GM23338 (cell line): ENCODE measurements at places on chromosomes 12 and 14.

DNA sequence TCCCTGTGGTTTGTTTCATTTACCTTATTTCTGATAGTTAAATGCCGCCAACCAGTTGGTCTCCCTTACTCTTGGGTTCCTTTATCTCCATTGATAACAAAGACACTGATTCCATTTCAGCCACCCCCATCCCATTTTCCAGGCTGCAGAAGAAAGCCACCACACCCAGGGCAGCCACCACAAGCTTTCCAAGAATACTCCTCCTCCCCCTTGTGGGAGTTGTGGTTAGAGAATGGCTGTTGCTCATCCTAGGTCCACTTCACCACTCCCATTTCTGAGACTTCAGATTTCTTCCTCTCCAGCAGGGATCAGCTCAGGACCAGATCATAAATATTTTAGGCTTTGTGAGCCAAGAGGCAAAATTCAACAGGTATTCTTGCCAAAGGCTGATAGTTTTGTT, 73.9 kb downstream of the ANO4 start:
- no peak for DNase-seq

GRCh38 chr12:104480826-104481440, 24.2 kb downstream of the CHST11 start:
- no peak for DNase-seq

GRCh38 chr12:123058980-123059379, 78.5 kb downstream of the ARL6IP4 start:
- no peak for DNase-seq

DNA sequence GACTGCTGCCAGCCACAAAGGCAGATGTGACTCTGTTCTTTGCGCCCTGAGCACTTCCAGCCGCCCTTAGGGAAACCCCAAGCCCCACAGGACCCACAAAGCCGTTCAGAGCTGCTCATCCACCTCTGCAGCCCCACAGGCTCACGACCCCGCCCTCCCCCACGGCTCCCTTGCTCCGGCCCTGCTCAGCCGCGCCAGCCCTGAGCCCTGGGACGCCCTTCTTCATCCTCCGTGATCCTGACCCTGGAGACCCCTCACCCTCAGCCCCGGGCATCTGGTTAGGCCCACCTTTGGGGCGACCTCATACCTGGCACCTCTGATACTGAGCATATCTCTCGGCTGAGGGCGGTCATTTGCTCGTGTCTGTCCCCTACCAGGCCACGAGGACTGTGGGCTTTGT, 125.8 kb upstream of the EVL start:
- DNase-seq, result no peak

- DNase-seq, result no peak
Measured at GRCh38 chr12:86407620-86408208, 151.5 kb upstream of the MGAT4C start.

DNA sequence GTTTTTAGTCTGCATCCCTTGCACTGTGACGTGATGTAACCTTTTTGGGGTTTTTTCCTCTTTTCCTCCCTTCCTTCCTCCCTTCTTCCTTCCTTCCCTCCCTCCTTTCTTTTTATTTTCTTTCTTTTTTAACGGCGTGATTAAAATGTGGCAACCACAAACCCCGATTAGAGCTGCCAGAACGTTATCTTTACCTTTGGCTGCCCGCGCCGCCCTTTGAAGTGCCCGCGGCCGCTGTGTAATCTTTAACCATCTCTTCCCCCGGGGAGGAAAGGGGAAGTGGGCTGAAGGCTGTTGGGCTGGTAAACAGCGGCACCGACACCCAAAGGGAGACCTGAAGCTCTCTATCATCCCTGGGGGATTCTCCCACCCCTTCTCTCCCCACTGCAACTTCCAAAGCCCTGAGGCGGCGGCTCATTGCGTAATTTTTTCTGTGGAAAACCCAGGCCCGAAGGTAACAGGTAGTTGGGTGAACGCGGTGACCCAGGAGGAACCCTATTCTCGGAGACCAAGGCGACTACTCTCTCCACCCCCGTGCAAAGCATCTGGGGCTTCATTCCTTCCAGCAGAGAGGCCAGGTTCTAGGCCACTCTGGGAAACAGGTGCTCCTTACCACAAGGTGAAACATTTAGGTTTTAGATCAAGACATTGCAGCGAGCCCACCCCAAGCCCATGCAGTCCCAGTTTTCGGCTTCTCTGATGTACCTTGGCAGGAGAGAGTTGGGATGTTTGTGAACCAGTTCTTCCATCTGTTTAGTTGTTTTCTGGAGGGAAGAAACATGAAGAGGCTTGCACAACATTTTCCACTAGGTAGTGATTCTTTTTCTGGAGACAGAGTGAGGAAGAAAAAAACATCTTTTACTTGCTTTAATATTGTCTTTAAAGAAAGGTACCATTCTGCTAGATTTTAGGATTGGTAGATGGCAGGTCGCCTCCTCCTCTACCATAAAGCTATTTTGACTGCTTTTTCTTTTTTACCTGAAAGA, 1.5 kb downstream of the LGR5 start:
- peak; percentile 45 for DNase-seq

DNA sequence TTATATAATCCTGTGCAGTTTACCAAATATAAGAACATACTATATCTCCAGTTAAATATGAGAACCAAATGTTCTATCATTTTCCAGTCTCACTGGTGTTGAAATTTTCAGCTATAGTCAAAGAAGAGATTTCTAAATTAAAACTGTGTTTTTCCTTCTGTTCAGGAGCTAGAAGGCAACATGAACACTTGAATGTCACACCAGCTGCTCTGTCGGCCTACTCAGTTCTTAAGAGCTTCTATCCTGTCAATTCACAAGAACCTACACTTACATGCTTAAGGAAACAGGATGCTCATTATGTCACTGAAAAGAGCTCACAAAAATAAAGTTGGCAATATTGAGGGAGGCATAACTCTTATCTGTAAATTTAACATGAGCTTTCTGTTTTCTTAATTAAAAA, 43.1 kb downstream of the ATP2B1 start:
- no peak for DNase-seq

DNA sequence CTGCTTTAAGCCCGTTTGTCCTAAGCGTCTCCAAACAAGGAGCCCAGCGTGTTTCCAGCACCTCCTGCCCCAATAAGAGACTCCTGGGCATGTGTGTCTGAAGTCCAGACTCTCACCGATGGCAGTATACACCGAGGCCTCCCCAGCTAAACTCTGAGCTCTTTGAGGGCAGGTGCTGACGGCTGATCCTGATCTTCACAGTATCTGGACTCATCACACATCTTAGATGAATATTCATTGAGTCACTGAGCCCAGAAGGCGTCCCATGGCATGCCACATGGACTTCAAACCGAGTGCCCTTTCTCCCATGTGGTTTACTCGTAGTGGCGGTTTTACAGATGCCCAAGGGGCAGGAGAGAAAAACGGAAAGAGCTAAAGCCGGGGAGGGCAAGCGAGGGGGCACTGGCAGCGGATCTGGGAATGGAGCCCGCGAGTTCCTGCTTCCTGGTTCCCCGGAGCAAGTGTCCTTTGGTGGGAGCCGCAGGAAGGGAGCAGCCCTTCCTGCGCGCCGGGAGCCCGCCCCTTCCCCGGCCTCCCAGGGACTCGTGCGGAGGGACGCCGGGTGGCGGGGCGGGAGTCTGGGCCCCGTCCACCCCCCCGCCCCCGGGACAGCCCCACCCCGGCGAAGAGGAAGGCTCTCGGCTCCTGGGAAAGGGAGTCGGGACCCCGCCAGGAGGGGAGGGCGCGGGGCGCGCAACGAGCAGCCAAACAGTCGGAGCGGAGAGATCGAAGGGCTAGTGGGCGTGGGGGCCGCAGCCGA, 585 bp upstream of the TEAD4 start:
- DNase-seq, result peak; percentile 61

GRCh38 chr12:65259501-65259900, 19.0 kb upstream of the MSRB3 start:
- no peak for DNase-seq

- DNase-seq, result no peak
Measured at GRCh38 chr12:120460157-120460556, 9.4 kb downstream of the SRSF9 start.

- DNase-seq, result no peak
Measured at GRCh38 chr12:114218136-114218535, 187.8 kb downstream of the TBX5 start.

GRCh38 chr14:77346495-77346894, 25.7 kb downstream of the GSTZ1 start:
- DNase-seq, result no peak

DNA sequence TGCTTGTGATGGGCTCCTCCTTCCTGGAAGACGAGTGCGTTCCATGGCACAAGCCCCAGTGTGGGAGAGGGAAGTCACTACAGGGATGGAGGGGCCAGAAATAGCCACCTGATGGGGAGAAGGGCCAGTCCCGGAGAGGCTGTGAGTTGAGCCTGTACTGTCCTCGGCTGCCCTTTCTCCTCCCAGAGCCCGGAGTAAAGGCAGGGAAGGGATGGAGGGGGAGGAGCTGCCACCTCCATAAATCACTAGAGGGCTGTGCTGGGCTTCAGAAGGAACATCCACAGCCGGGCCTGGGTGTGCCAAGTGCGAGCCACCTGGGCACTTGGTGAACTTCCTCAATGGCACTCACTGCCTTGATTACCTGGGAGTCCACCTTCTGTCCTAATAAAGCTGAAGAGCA, 110.1 kb downstream of the RBM19 start:
- no peak for DNase-seq

GRCh38 chr12:70721656-70722357, 84.6 kb upstream of the PTPRB start:
- DNase-seq, result peak; percentile 65

- peak; percentile 52 for DNase-seq
Measured at GRCh38 chr12:94795520-94795919, 145.2 kb upstream of the TMCC3 start.

GRCh38 chr12:75819512-75819911, 212.1 kb downstream of the PHLDA1 start:
- DNase-seq, result no peak

- no peak for DNase-seq
Measured at GRCh38 chr14:66477567-66477966, 8.6 kb upstream of the CCDC196 start.

GRCh38 chr12:116144384-116144783, 133.1 kb downstream of the MED13L start:
- DNase-seq, result no peak

GRCh38 chr14:23186913-23187654, 3.6 kb upstream of the SLC7A8 start:
- peak; percentile 70 for DNase-seq

DNA sequence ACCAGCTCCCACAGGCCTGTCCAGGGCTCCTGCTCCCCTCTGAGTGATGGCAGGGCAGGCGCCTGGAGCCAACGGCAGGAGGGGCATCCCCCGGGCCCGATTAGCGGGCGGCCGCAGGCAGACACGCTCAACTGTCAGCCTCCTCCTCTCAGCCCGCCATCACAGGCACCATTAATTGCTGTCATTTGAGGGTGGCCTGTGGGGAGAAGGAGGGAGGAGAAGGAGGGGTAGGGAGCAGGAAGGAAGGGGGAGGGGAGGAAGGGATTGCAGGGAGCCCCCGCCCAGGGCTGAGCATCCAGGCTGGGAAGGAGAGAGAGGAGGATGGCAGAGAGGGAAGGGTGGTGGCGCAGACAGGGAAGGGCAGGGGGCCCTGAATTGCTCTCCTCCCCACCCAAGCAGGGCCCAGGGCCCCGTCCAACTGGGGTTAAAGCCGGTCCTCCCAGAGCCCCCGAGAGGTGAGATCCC, 36.1 kb downstream of the NCOR2 start:
- peak; percentile 46 for DNase-seq

GRCh38 chr14:74584951-74585350, 27.1 kb downstream of the LTBP2 start:
- DNase-seq, result no peak

GRCh38 chr12:88558340-88558867, 21.9 kb downstream of the KITLG start:
- DNase-seq, result no peak

DNA sequence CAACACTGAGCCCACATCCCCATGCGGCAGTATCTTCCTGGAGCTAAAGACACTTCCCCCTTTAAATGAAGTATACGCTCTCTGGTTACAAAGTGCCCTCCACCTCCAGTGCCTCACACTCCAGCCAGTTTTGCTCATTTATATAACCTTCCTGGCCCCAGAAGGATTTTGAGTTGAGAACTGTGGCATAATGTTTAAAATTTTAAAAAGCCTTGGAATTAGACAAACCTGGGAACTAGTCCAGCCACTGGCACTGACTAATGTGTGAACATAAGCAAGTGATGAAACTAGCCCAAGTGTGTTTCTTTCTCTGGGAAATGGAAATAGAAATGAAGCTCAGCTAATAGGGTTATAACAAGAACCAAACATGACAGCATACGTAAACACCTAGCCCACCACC, 723.7 kb upstream of the USP15 start:
- no peak for DNase-seq

DNA sequence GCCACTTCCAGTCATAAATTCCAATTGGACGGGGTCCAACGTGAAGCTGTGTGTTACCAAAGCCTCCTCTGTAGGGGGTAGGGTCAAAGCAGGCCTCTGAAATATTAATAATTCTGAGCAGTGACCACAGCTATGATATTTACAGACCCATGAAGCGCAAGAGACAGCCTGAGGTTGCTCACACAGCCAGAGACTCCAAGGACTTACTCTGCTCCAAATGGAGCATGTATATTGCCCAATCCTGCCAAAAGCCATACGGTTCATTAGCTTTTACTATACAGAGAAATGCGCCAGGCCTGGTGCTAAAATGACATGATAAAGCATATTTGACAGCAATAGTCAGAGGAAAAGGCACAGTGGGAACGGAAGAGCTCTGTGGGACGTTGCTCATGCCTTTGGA, 151.3 kb downstream of the PAH start:
- DNase-seq, result no peak

GRCh38 chr14:35347323-35348043, 55.3 kb downstream of the PSMA6 start:
- peak; percentile 28 for DNase-seq

- no peak for DNase-seq
Measured at GRCh38 chr12:65184176-65184857, 14.9 kb downstream of the LEMD3 start.

- DNase-seq, result peak; percentile 18
Measured at GRCh38 chr14:105528586-105529318, 2.4 kb downstream of the TMEM121 start.

DNA sequence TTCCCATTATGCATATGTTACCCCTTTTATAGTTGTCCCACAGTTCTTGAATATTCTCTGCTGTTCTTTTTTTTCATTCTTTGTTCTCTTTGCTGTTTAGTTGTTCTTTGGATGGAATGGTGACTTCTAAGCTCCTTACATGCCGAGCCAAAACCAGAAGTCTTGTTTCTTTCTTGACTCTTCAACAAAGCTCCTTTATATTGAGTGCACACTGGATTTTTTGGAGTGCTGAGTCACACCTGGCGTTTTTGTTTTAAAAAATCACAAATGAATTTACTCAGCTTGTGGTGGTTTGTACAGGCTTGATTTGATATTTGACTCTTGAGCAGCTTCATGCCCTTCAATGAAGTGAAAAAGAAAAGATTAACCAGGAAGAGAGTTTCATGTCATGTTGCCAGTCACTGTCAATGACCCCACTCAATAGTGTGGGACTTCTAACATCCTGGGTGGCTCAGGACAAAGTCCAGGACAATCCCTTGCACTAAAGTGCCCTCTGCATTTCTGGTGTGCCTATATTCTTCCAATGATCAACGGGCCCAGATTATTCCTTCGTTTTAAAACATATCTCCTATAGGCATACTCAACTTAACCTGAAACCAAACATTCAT, 112.4 kb upstream of the SLC38A4 start:
- no peak for DNase-seq
